Retina (tissue), 1 donor: ENCODE measurements at places on chromosomes 12 and 14.

DNA sequence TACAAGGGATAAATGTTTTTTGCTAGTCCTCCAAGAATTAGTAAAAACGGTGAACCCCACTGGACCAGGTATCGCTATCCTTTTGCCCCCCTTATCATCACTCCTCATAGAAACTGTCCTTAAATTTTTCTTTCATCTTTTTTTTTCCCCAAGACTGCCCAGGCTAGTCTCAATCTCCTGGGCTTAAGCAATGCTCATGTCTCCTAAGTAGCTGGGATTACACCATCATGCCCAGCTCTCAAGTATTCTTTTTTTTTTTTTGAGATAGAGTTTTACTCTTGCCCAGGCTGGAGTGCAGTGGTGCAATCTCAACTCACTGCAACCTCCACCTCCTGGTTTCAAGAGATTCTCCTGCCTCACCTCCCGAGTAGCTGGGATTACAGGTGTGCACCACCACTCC lies 9.7 kb downstream of the IRF2BPL start:
- DNase-seq, result no peak

DNA sequence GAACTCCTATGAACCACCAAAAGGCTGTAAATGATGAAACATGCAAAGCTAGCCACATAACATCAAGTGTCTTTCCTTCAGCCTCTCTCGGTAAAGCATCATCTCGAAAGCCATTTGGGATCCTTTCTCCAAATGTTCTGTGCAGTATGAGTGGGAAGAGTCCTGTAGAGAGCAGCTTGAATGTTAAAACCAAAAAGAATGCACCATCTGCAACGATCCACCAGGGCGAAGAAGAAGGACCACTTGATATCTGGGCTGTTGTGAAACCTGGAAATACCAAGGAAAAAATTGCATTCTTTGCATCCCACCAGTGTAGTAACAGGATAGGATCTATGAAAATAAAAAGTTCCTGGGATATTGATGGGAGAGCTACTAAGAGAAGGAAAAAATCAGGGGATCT lies 61.2 kb downstream of the ATG14 start:
- no peak for DNase-seq

DNA sequence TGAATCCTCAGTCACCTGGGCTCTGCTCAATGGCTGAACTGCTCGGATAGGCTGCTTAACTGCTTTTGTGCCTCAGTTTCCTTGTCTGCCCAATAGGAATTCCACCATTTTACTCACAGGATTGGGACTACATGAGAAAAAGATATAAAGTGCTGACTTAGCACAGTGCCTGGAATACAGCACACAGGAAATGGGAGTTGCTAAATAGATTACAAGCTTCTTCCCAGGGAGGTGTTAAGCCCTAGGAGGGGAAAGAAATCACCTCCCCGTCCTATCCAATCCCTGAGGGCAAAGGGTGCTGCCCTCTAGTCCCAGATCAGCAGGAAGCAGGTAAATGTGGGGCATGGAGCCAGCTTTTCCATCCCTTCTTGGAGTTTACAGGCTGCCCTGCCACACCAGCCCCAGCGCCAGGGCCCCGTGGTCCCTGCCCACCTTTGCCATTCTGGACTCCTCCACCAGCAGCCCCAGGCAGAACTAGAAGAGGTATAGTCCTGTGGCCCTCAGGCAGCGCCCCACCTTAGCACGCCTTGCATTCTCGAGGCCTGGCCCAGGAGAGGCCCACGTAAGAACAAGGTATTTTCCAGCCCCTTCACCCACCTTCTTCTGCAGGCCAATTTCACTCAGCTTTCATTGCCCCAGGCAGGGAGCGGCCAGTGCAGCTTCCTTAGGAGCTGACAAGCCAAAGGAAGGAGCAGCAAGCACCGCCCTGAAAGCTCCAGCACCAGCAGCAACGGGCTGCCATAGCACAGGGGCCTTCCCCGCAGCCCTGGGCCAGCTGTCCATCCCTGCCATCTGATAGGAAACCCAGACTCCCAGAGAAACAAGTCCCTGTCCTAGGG lies 28.8 kb upstream of the RPLP0 start:
- DNase-seq, result peak; percentile 60

- DNase-seq, result no peak
Observed at GRCh38 chr14:78074561-78074960, 95.6 kb upstream of the NRXN3 start.

- DNase-seq, result no peak
Observed at GRCh38 chr12:23855813-23856212, 93.7 kb downstream of the SOX5 start.

DNA sequence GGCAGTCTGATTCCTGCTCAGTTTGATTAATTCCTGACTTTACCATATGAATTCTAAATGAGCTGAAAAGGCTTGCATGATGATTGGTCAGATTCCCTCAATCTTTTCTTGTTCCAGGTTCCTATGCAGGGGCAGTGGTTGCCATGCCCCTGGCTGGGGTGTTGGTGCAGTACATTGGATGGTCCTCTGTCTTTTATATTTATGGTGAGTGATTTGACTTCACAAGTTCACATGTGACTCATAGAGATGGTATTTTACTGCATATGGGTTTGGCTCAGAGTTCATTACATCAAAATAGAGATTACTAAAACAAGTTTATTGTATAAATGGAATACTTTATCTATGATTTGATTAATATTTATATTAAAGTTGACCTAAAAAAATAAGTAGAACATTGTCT lies 44.8 kb downstream of the SLC17A8 start:
- no peak for DNase-seq

- DNase-seq, result no peak
Observed at GRCh38 chr12:130301559-130301958, 36.1 kb upstream of the PIWIL1 start.

DNA sequence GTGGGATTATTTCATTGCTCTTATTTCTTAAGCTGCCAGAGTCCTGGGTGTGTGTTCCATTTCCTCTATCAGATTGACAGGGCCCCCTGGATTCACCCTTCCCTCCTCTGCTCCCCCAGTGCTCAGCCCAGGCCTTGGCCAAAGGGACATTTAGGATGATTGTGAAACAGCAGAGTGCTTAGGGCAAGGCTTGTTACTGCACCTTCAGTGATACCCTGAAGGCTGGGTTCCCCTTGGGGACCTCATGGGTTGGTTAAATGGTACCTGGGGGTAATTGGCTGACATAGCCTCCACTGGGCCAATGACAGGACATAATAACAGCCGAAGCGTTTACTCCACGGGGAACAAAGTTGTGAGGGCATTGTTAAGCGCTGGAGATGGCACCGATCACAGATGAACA lies 1.3 kb upstream of the KRT72 start:
- no peak for DNase-seq
